NCI-H1048 (cell line): ENCODE measurements at places on chromosomes 4 and X.

DNA sequence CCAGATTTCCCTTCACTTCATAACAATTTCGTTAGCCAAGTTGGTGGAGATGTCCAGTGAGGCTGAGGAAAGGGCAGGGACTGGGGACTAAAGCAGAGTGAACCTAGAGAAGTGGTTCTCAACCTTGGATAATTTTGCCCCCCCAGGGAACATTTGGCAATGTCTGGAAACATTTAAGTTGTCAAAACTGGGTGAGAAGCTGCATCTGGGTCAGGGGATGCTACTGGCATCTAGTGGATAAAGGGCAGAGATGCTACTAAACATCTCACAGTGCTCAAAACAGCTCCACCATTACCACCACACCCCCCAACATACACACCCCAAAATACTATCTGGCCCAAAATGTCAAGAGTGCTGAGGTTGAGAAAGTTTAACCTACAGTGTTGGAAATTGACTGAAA, 32.0 kb upstream of the FGF16 start:
- no peak for DNase-seq

DNA sequence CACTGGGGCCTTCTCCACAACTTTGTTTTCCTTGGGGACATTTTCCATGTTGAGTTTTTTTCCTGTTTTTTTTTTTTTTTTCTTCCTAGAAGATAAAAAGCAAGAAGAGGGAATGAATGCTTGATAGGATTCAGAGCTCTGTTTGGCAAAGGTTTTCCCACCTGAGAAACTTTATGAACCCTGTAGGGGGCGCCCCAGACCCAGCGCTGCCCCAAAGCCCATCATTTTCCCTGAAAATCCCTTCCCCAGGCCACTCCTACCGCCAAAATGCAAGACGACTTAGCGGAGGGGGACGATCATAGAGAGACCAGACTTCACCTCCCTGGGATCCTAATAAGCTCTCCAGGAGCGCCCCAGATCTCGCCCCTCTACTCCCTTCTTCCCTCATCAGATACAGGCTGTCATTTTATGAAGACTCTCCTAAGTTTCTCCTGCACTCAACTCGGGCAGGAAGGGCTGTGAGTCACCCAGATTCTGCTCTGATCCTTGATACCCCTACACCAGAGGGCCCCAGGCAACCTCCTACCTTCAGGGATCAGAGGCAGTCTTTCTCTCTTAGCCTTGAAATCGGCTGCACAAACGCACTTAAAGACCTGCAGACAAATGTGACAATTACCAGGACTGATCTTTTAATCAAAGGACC, 1.4 kb downstream of the BEX5 start:
- no peak for DNase-seq

- DNase-seq = no peak
These were observed 22.9 kb upstream of the COX7B2 start for GRCh38 chr4:46931981-46932380.

- no peak for DNase-seq
These were observed 233.4 kb upstream of the STK26 start for GRCh38 chrX:131789664-131790063.

DNA sequence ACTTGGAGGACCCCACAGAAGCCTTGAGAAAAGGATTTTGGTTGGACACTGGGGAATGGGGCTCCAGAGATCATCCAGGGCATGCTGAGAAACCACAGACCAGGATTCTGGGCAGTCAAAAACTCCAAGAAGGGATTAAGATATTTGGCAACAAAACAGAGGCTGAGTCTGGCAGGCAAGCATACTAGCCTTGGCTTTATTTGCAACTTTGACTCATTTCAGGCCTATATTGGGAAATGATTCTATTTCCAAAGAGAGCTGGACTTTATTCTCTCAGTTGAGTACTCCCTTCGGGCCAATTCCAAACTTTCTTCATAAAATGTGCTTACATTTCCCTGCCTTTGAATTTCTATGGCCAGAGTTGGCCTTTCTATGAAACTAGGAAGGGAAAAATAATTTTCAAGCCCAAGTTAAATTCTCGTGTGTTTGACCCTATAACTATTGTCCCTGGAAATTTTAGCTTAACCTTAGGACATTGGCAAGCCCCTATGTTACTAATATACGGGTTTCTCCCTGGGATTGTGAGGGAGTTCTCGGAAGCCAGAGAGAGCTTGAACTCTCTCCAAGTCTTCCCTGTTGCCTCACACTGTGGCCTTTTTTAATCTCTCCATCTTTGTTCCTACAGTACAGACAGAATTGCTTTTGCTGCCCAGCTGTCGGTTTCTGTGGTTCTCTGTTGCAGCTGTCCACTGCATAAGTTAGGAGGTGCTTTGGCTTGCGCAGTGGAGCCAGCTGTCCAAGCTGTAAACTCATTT, 112.6 kb upstream of the FAM9A start:
- no peak for DNase-seq

GRCh38 chr4:54913751-54914526, 211.5 kb downstream of the KDR start:
- DNase-seq = no peak

DNA sequence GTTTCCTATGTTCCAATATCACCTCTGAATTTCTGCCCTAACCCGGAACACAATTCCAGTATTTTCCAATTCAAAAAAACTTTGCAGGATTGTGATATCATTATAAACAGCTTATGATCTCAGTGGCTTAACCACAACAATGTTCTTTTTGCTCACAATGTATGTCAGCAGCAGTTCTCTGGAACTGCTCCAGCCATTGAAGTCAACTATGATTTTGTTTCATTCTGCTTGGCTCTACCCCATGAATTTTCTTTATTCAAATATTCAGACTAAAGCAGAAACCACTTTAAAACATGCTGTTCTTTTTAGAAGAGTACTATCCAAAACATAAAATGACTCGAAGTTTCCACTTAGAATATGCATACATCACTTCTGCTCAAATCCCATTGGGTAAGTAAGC, 1611.1 kb downstream of the ARAP2 start:
- DNase-seq = no peak

GRCh38 chr4:41542526-41543275, 4.7 kb downstream of the LIMCH1 start:
- DNase-seq = no peak

DNA sequence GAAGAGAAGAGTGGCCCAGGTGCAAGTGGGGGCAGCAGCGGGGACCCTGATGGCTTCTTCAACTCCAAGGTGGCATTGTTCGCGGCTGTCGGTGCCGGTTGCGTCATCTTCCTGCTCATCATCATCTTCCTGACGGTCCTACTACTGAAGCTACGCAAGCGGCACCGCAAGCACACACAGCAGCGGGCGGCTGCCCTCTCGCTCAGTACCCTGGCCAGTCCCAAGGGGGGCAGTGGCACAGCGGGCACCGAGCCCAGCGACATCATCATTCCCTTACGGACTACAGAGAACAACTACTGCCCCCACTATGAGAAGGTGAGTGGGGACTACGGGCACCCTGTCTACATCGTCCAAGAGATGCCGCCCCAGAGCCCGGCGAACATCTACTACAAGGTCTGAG, 11.4 kb downstream of the EFNB1 start:
- no peak for DNase-seq
